ENCODE measurements at places on chromosomes 12 and 14. TPM values are rescaled to one million over a fixed set of nuclear protein-coding genes. Genes with fewer than 3 reads are reported as not detected.

Gene RND1
- 3.2 TPM for total RNA-seq

Gene C12orf50
- not detected for total RNA-seq

Gene STXBP6
- total RNA-seq: not detected

Gene GZMB
- total RNA-seq: 1,779 TPM

Gene PTGER2
- 19.9 TPM for total RNA-seq

Gene STK38L
- 27.6 TPM for total RNA-seq

Gene ASB2
- total RNA-seq: 12.7 TPM

Gene ADAM21
- total RNA-seq: not detected

Gene FAM222A
- 1.0 TPM for total RNA-seq

Gene CCDC38
- total RNA-seq: 0.18 TPM

Gene ACOT4
- total RNA-seq: 1.8 TPM

Gene HOXC5
- not detected for total RNA-seq

Measured in activated CD8-positive, alpha-beta T cell treated with anti-CD3 and anti-CD28 coated beads for 36 hours (primary cell).